ENCODE measurements at places on chromosomes 16 and 17.

- peak; percentile 20 for DNase-seq
These were observed 44.0 kb downstream of the ANKRD11 start for GRCh38 chr16:89446136-89446974.

- DNase-seq, result no peak
These were observed 15.7 kb upstream of the ATF7IP2 start for GRCh38 chr16:10370096-10370726.

GRCh38 chr17:62380253-62380652, at the start of gene EFCAB3:
Gene EFCAB3 (plus strand): TSS chr17:62380553. CDS start chr17:62382980, 2,427 bp downstream.
- DNase-seq, result no peak

DNA sequence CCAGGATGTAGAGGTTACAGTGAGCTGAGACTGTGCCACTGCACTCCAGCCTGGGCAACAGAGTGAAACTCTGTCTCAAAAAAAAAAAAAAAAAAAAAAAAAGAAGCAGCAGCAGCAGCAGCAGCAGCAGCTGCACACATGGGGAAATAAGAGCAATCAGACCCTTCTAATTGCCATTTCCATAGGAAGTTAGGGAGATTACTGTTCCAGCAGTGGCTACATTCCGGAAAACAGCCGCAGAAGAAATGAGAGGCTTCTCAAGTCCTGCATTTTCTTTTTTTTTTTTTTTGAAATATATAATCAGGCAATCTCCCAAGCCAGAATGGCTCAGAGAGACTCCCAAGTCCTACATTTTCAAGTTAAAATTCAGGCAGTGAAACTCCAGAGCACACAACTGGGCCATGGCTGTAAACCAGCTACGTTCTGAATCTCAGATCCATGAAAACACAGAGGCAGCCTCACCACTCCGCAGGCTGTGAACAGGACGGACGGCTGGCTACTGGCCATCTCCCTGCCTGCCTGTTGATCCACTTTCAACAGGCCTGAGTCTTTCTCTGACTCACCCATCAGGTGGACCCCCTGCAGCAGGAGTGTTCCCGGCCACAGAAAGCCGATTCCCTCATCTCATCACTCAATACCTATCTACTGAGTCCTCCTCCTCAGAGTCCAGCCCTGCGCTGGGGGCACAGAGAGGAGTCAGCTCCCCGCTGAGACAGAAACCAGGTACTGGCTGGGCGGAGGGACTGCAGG, 15.0 kb downstream of the TRPV1 start:
- DNase-seq, result no peak

- no peak for DNase-seq
These were observed 34.8 kb downstream of the UBN1 start for GRCh38 chr16:4882000-4882632.

- no peak for DNase-seq
These were observed 34.4 kb upstream of the SLC39A11 start for GRCh38 chr17:73126716-73127473.

- DNase-seq, result no peak
These were observed 3.3 kb downstream of the ZCCHC14 start for GRCh38 chr16:87489434-87490045.

GRCh38 chr17:64709481-64709880, 47.4 kb upstream of the SMURF2 start:
- DNase-seq, result no peak

- DNase-seq, result no peak
These were observed 273.2 kb downstream of the C16orf95 start for GRCh38 chr16:87044032-87044382.

DNA sequence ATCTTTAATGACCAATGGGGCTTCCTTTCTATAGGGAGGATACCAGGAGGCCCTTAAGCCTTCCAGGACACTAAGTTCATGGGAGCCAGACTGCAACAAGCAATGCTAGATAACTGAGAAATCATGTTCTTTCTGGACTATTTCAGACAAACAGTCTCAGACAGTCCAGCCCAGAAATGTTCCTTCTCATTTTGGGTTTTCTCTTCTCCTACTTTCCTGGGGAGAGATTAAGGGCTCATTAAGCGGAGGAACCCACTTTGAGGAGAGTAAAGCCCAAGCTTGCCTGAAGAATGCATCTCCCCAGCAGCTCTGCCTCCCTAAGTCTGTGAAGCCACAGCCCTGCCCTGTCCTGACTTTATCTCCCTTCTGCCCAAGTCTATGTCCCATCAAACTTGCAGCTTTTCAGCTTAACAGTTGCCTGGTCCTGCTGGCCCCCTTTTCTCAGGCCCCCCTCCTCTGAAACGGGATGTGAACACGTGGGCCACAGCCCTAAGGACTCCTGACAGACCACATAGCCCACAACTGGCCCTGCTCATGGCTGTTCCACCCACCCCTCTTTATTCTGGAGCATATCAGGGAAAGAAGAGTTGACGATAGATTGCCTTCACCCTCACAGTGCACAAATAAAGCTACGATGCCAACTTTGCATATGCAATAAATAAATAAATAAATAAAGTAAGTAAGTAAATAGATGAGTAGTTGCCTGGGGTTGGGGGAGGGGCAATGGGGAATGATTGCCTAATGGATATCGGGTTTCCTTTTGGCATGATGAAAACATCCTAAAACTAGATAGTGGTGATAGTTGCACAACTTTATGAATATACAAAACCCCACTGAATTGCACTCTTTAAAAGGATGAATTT, 111.0 kb downstream of the N4BP1 start:
- DNase-seq, result no peak

DNA sequence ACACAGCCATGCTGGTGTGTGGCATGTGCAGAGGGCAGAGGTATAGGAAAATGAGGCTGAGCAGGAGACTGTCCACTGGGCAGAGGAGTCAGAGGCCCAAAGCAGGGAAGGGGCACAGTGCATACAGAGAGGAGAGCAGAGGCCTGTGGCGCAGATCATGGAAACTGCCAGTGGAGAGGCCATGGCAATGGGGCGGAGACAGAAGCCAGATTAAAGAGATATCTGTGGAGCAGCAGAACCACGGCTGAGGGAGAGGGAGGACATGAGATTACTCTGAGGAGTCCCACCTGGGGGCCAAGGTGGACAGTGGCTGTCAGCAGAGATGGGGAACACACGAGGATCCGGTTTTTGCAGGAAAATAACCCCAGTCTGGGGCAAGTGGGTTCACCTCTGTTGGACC, 43.3 kb downstream of the RANBP10 start:
- no peak for DNase-seq

DNA sequence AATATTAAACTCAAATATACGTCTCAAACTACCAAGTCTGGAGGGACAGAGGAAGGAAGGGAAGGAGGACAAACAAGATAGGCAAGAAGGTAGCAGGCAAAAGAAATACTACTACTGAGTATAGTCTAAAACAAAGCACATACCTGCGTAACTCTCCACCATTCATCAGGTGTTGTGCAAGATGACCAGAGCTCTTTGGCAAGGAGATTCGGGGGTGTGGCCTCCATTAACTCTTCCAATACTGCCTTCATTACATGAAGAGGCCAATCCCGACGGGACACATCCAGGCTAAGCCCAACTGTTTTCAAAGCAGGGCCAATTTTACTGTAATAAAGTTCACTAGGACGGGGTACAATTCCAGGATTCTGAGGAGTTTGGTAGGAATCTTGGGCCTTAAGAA, 38.2 kb upstream of the ARL6IP1 start:
- DNase-seq, result no peak

- DNase-seq, result no peak
These were observed 5.1 kb downstream of the RHBDF1 start for GRCh38 chr16:67183-67791.

- no peak for DNase-seq
These were observed 56.6 kb upstream of the NLK start for GRCh38 chr17:27985736-27986399.

DNA sequence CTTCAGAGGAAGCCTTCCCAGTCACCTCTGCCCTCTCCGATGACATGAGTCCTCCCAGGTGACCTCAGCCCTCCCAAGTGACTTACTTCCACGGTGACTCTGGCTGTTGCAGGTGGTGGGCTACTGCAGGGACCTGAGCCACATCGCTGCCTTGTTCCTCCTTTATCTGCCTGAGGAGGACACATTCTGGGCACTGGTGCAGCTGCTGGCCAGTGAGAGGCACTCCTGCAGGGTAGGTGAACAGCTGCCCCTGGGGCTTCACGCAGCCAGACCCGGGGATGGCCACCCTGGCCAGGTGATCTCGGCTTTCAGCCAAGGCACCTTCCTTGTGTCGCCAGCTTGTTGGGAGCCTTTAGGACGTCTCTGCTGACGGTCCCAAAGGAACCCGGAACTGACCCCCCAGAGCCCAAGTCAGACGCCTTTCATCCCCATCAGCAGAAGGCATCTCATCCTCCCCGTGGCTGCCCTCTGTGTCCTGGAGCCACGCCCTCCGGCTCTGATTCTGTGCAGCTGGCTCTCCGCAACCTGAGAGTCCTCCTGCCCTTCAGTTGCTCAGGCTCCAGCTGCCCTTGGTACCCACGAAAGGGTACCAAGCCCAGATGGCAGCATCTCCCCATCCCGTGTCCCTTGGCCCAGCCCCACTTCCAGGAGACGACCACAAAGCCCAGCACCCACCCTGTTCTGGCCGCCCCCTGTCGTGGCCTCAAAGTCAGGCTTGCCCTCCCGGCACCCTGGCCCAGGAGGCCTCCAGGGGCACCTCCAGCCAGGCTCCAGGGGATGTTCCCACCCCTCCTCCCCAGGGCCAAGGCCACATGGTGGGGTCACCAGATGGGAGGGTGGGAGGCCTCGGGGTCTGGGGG, 81.7 kb downstream of the GOSR1 start:
- no peak for DNase-seq

GRCh38 chr17:4189280-4189679, 46.3 kb downstream of the CYB5D2 start:
- DNase-seq, result no peak

- DNase-seq, result no peak
These were observed 6.6 kb downstream of the C16orf95 start for GRCh38 chr16:87310610-87311009.

GRCh38 chr17:60356940-60357339, 35.0 kb downstream of the USP32 start:
- no peak for DNase-seq

GRCh38 chr17:39665642-39666224, 584 bp downstream of the TCAP start:
- no peak for DNase-seq

- no peak for DNase-seq
These were observed 51.2 kb upstream of the DHX40 start for GRCh38 chr17:59513934-59514841.

GRCh38 chr16:50609471-50609870, 61.3 kb downstream of the NKD1 start:
- no peak for DNase-seq

DNA sequence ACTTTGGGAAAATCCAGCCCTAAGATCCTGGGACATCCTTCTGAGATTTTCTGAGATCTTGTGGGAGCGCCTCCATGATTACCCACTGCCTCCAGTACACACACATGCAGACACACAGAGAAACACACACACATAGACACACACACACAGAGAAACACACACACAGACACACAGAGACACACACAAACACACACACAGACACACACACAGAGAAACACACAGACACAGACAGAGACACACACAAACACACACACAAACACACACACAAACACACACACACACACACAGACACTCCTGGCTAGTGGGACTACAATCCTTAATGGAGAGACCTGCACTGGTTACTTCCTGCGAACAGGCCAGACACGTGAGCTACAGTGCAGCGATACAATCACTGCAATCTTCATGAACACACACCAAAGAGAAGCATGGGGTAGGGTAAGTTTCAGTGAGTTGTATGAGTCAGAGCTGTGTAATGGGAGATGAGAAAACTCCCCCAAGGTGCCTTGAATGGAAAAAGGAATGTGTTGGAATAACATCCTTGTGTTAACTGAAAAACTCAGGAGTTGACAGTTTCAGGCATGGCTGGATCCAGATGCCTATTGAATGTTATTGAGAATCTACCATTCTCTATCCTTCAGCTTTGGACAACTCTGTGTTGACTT, 79.5 kb downstream of the SLC6A2 start:
- no peak for DNase-seq

- DNase-seq, result peak; percentile 42
These were observed 94.6 kb downstream of the RGS9 start for GRCh38 chr17:65231662-65232335.

DNA sequence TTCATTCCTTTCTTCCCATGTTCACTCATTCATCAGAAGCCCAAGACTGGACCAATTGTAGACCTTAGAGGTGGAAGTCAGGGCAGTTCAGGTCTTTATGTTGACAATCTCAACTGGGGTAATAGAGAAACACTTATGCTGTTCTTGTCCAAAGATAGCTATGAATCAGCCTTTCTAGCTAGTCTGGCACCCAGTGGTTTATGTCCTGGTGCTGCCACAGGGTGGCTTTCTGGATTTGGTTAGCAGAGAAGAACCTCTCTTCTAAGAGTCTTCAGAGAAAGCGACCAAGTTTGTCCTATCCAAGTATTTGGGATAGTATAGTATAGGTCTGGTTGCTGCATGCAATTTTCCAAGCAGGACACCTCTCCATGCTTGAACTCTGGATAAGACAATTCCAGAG, 83.3 kb downstream of the NOG start:
- no peak for DNase-seq

GRCh38 chr17:49180303-49180702, 30.1 kb downstream of the GNGT2 start:
- peak; percentile 59 for DNase-seq

DNA sequence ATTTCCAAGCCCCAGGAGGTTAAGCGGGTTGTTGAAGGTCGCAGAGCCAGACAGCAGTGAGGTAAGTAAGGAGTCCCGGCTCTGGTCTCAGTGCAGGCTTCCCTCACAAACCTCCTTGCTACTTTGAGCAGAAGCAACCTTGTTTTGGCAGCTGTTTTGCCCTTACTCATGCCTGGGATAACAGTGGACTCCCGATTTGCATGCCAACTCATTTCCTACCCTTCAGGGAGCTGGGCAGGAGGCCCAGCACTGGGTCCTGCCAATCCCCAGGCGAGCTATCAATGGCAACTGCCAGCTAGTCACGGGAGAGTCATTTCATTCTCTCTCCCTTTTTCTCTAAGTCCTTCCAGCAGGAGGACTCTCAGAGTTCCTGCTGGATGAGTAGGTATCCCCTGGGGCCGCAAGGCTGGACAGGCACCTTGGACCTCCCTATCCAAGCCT, 72.0 kb upstream of the KSR1 start:
- no peak for DNase-seq

DNA sequence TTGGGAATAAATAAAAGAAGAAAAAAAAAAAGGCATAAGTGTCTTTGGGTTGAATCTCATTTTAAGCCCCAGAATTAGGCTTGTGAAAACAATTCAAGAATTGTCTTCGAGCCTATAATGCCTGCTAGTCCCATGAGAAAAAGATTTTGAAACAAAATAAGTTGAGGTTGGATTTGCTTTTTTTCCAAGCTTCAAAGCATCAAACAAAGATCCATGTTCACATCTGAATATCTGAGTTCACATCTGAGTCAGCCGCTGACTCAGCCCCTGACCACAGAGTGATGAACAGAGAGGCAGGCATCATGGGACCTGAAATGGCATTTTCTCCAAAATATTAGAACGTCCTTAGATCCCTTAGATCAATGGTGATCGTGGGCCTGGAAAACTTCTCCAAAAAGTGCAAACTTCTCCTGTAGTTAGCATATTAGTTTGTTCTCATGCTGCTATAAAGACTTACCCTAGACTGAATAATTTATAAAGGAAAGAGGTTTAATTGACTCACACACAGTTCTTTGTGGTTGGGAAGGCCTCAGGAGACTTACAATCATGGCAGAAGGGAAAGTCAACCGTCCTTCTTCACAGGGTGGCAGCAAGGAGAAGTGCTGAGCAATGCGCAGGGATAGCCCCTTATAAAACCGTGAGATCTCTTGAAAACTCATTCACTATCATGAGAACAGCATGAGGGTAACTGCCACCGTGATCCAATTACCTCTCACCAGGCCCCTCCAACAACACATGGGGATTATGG, 294.6 kb upstream of the HSBP1 start:
- DNase-seq, result no peak
